ENCODE measurements at places on chromosomes 4 and X. TPM values are rescaled to one million over a fixed set of nuclear protein-coding genes. Genes with fewer than 3 reads are reported as not detected.
A peak's percentile ranks its signal among the peaks of the same experiment; 100 is the strongest.

The RNF150 gene
- 2.4 TPM for total RNA-seq

The EPHA5 gene
- total RNA-seq: 0.20 TPM

- no peak overlapping the region for H3K27ac ChIP-seq
- no peak overlapping the region for H3K4me3 ChIP-seq
- no peaks in the 10 kb centered on the region for H3K36me3 ChIP-seq
- no peaks in the 10 kb centered on the region for H3K4me1 ChIP-seq
- no peak for DNase-seq
- no peaks in the 10 kb centered on the region for H3K27me3 ChIP-seq
Measured at GRCh38 chrX:103747163-103747562, 29.5 kb upstream of the PLP1 start.

- no peak overlapping the region for H3K4me3 ChIP-seq
- no peak for DNase-seq
- no peak overlapping the region for H3K27ac ChIP-seq
- H3K27me3 ChIP-seq: no peaks in the 10 kb centered on the region
- H3K4me1 ChIP-seq: no peaks in the 10 kb centered on the region
- no peaks in the 10 kb centered on the region for H3K36me3 ChIP-seq
Measured at GRCh38 chr4:78353921-78354320, 197.6 kb upstream of the ANXA3 start.

DNA sequence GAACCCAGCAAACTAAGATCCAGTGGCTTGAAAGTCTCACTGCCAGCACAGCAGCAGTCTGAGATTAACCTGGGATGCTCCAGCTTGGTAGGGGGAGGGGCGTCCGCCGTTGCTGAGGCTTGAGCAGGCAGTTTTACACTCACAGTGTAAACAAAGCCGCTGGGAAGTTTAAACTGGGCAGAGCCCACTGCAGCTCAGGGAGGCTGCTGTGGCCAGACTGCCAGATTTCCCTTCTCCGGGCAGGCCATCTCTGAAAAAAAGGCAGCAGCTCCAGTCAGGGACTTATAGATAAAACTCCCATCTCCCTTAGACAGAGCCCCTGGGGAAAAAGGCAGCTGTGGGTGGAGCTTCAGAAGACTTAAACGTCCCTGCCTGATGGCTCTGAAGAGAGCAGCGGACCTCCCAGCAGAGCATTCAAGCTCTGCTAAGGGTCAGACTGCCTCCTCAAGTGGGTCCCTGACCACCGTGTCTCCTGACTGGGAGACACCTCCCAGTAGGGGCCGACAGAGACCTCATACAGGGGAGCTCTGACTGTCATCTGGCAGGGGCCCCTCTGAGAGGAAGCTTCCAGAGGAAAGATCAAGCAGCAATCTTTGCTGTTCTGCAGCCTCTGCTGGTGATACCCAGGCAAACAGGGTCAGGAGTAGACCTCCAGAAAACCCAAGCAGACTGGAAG, 45.1 kb upstream of the CDX4 start:
- H3K27ac ChIP-seq: no peak overlapping the region
- no peaks in the 10 kb centered on the region for H3K27me3 ChIP-seq
- H3K4me3 ChIP-seq: no peak overlapping the region
- H3K4me1 ChIP-seq: no peaks in the 10 kb centered on the region

The DDX3X gene
- 234 TPM for total RNA-seq

DNA sequence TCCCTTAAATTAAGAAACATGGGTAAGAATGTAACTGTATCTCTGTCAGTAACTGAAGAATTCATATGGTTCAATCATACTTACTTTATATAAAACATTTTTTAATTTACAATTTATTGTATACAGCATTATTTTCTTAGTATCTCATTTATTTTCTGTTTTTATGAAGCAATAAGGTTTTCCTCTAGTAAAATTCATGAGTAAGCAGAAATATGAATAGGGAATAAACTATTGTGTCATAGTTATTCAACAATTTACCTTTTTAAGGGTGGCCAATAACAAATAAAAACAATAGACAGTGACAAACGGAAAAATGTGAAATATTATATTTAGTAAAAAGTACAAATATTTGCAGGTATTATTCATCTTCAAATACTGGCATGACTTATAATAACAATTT, 624.4 kb downstream of the TECRL start:
- DNase-seq: no peak
- no peak overlapping the region for H3K27ac ChIP-seq
- no peaks in the 10 kb centered on the region for H3K36me3 ChIP-seq
- no peaks in the 10 kb centered on the region for H3K4me1 ChIP-seq
- no peaks in the 10 kb centered on the region for H3K27me3 ChIP-seq

The NR0B1 gene
- not detected for total RNA-seq

The EFHC2 gene
- total RNA-seq: 0.17 TPM

DNA sequence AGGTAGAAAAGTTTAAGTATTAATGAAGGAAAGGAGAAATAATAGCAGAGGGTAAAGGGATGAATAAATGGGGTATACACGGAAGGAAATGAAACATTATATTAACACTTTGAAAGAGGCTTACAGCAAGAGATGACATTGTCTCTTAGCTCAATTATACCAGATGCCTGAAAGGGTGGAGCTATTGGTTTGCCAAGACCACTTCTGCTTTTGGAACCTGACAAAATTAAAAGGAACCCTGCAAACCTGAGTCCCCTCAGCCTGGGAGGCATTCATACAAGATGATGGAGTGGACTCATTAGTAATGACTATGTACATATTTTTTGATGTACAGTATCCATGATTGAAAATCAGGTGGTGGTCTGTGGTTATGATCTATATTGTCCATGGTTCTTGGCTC, 45.1 kb upstream of the HPF1 start:
- DNase-seq: no peak
- H3K27me3 ChIP-seq: no peaks in the 10 kb centered on the region
- no peak overlapping the region for H3K4me3 ChIP-seq
- no peaks in the 10 kb centered on the region for H3K36me3 ChIP-seq
- H3K4me1 ChIP-seq: no peaks in the 10 kb centered on the region

- no peak for DNase-seq
- H3K27ac ChIP-seq: no peak overlapping the region
- H3K4me3 ChIP-seq: no peak overlapping the region
- no peaks in the 10 kb centered on the region for H3K36me3 ChIP-seq
- no peaks in the 10 kb centered on the region for H3K27me3 ChIP-seq
- no peaks in the 10 kb centered on the region for H3K4me1 ChIP-seq
Measured at GRCh38 chrX:27132862-27133261, 330.3 kb downstream of the PPP4R3C start.

The PAGE1 gene
- total RNA-seq: not detected

DNA sequence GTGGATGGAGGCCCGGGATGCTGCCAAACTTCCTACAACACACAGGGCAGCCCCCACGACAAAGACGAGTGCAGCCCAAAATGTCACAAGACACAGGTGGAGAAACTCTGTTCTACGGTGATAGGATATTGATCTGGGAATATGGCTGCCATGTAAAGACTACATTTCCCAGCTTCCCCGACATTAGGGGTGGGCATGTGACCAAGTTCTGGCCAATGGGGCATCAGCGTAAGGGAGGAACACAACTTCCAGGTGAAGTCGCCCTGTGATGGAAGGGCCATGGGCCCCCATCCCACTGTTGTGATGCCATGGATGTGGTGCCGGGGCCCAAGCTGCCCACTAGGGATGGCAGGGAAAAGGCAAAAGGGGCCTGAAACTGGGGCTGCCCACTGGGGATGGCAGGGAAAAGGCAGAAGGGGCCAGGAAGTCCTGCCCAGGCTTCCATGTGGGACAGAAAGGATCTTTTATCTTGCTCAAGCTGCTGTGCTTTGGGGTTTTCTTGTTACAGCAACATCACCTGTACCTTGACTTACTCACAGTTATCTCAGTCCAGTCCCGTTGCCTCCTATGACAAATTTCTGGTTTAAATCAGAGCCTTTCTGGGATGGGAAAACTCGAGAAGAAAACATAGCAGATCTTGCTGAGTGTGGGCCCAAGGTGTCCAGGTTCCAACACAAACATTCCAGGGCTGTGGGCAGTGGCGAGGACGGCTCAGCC, 9.7 kb upstream of the ADRA2C start:
- no peak overlapping the region for H3K27ac ChIP-seq
- H3K27me3 ChIP-seq: peaks cover 7% of the 10 kb centered on the region
- no peak for DNase-seq
- no peaks in the 10 kb centered on the region for H3K36me3 ChIP-seq
- no peaks in the 10 kb centered on the region for H3K4me1 ChIP-seq

GRCh38 chr4:52202251-52202779, 151.2 kb downstream of the SPATA18 start:
- no peaks in the 10 kb centered on the region for H3K4me1 ChIP-seq
- no peak overlapping the region for H3K4me3 ChIP-seq
- H3K27ac ChIP-seq: no peak overlapping the region
- no peaks in the 10 kb centered on the region for H3K27me3 ChIP-seq

DNA sequence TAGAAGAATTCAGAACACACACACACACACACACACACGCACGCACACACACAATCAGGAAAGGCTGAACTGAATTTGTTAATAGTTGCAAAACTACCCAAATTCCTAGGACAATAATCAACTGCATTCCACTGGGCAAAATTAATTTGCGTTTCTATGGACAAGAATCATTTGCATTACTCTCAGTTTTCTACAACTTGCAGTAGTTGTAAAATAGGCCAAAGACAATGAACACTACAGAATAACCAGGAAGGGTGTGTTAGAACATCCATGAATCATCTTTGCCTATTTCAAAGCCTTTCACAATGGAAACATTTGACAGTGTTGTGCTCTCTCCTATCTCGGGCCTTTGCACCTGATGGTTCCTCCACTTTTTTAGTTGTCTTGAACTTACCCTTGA, 77.1 kb upstream of the IGFBP7 start:
- H3K36me3 ChIP-seq: no peaks in the 10 kb centered on the region
- no peak overlapping the region for H3K27ac ChIP-seq
- DNase-seq: no peak
- no peaks in the 10 kb centered on the region for H3K27me3 ChIP-seq
- H3K4me3 ChIP-seq: no peak overlapping the region
- no peaks in the 10 kb centered on the region for H3K4me1 ChIP-seq

DNA sequence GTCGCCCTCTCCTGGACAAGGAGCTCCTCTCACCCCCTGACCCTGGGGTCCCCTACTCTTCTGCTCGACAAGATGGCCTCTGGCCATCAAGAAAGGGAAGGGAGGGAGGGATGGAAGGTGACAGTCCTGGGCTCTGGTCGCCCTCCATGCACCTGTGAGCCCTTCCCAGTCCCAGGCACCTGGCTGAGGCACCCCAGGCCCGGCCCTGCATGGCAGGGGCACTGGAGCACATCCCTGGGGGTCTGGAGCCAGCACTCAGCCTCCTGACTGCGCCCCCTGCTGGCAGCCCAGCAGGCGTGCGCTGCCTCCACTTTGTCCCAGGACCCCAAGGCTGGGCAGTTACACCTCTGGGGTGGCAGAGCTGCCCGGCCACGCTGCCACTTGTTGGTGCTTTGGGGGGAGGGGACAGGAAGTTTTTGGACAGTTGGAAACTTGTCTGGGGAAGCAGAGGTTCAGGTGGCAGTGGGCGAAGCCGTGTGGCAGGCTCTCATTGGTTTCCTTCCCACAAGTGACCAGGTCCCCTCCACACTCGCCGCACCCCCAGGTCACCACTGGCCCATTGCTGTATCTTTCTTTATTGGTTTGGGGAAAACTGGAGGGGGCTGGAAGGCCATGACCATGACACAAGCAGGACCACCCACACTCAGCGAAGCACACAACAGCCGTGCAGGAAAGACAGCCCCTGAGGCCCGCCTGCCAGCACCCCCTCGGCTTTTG, 4.3 kb downstream of the PNCK start:
- H3K36me3 ChIP-seq: no peaks in the 10 kb centered on the region
- DNase-seq: peak; percentile 56
- H3K4me3 ChIP-seq: no peak overlapping the region
- H3K27me3 ChIP-seq: peaks cover 4% of the 10 kb centered on the region
- no peaks in the 10 kb centered on the region for H3K4me1 ChIP-seq

DNA sequence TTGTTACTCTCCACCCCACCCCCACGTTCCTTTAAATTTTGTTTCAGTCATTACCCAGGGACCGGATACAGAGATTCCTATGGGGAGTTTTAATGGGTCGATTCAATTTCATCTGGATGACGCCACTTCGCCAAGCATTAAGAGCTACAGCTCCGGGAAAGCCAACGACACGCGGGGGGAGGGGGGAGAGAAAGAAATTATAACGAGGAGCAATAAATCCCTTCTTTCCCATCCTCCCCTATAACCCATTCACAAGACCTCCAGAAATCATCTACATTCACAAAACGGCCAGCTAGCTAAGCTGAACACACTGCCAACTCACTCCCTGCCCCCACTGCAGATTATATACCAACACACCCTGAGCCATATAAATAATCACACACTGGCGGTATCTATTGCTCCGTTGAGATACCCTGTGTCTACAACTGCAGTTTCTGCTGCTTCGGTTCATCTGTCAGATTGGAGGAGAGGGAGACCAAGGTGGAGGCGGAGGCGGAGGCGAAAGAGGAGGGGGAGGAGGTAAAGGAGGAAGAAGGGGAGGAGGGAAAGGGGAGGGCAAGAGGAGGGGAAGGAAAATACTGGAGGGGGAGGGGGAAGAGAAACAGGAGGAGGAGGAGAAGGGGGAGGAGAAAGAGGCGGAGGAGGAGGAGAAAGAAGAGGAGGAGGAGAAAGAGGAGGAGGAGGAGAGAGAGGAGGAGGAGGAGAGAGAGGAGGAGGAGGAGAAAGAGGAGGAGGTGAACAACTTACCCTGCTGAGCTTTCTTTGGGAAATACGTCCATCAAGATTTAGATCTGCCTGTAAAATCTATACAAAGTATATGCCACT, 113.9 kb upstream of the VAMP7 start:
- no peaks in the 10 kb centered on the region for H3K4me1 ChIP-seq
- no peak overlapping the region for H3K27ac ChIP-seq
- no peaks in the 10 kb centered on the region for H3K36me3 ChIP-seq

The IQSEC2 gene
- total RNA-seq: 17.3 TPM

- no peaks in the 10 kb centered on the region for H3K36me3 ChIP-seq
- no peaks in the 10 kb centered on the region for H3K4me1 ChIP-seq
- no peaks in the 10 kb centered on the region for H3K27me3 ChIP-seq
- no peak for DNase-seq
- no peak overlapping the region for H3K27ac ChIP-seq
Measured at GRCh38 chr4:128256539-128256938, 31.1 kb downstream of the PGRMC2 start.

The MAGEC2 gene
- total RNA-seq: not detected

DNA sequence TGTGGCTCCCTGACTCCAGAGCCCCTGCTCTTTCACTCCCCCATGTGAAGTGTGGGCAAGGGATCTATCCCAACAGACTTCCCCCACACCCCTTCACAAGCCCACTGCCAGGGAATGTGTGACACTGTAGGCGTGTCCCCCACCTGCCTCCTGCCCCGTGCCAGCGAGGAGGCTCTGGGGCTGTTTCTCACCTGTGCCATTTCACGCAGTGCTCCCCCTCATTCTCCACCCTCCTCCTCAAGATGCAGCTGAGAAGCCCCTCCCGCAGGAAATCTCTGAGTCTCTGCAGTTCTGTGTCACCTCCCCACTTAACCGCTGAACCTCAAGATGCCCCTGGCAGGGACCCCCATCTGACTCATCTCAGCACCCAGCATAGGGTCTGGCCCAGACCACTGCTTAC, 5.4 kb downstream of the MAN2B2 start:
- H3K27me3 ChIP-seq: no peaks in the 10 kb centered on the region
- peaks cover 6% of the 10 kb centered on the region for H3K4me1 ChIP-seq

- DNase-seq: no peak
- H3K4me1 ChIP-seq: no peaks in the 10 kb centered on the region
- H3K27ac ChIP-seq: no peak overlapping the region
- H3K36me3 ChIP-seq: no peaks in the 10 kb centered on the region
Measured at GRCh38 chrX:13288671-13289070, 31.2 kb downstream of the ATXN3L start.

- no peak overlapping the region for H3K27ac ChIP-seq
- H3K27me3 ChIP-seq: no peaks in the 10 kb centered on the region
- DNase-seq: no peak
Measured at GRCh38 chrX:130716346-130716745, 186.7 kb downstream of the ENOX2 start.

GRCh38 chr4:54843946-54844345, 186.2 kb downstream of the KIT start:
- H3K4me3 ChIP-seq: no peak overlapping the region
- H3K27ac ChIP-seq: no peak overlapping the region
- H3K27me3 ChIP-seq: no peaks in the 10 kb centered on the region
- H3K4me1 ChIP-seq: no peaks in the 10 kb centered on the region
- DNase-seq: no peak

Data from upper lobe of right lung (tissue), 1 donor.